ENCODE measurements at places on chromosomes 2 and 18.

GRCh38 chr18:76977684-76978232, 154.8 kb downstream of the MBP start:
- DNase-seq: no peak

DNA sequence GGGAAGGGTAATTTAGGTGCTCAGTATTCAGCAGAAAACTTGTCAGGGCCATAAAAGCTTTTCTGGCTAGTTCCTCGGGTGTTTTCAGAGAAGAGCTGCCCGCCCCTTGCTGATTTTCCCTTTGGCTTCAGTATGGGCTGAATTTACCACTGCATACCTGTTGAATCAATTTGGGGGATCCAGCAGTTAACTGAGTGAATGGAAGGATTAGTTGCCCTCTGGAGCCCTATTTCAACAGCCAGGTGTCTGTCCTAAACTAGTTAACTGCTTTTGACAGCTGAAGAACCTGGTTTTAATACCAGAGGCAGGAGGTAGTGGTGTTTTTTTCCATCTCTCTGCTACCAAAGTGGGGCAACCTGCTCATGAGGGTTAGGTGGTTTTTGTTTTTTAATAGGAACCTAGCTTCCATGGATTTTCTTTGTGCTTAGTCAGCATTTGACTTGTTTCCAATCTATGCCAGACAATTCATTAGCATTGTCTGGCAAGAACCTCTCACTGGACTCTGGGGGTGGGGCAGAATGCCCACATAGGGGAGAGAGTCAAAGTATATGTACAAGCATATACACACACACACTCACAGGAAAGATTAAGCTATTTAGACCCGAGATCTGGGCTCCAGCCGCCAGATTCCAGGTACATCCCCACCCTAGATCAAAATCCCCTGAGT, 166.5 kb upstream of the SIX3 start:
- no peak for DNase-seq

GRCh38 chr2:121228521-121228920, 56.5 kb downstream of the TFCP2L1 start:
- DNase-seq: no peak

GRCh38 chr18:59383851-59384250, 24.8 kb upstream of the LMAN1 start:
- no peak for DNase-seq

GRCh38 chr2:187655001-187655400, 100.8 kb upstream of the TFPI start:
- no peak for DNase-seq

- no peak for DNase-seq
These were observed 2.3 kb downstream of the PIKFYVE start for GRCh38 chr2:208268156-208268952.

- DNase-seq: peak; percentile 38
These were observed 37.5 kb downstream of the UXS1 start for GRCh38 chr2:106156305-106157296.

DNA sequence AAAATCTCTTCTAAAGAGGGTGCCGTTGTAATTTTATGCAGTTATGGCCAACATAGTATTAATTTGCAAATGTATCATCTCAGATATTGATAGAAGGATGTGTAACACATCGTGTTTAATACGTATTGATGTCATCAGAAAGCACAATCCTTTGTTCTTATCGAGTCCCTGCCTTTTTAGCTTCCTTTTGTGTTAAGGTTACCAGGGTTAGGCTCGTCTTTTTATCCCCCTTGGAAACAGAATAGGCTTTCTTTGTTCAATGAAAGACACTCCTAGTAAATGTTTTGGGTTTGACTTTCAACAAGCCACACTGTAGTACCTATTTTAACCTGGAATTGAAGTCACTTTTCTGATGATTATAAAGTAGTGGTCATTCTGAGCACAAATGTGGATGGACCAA, 136.2 kb downstream of the WDR7 start:
- DNase-seq: no peak

- DNase-seq: no peak
These were observed 237.9 kb downstream of the BABAM2 start for GRCh38 chr2:28128281-28128950.

DNA sequence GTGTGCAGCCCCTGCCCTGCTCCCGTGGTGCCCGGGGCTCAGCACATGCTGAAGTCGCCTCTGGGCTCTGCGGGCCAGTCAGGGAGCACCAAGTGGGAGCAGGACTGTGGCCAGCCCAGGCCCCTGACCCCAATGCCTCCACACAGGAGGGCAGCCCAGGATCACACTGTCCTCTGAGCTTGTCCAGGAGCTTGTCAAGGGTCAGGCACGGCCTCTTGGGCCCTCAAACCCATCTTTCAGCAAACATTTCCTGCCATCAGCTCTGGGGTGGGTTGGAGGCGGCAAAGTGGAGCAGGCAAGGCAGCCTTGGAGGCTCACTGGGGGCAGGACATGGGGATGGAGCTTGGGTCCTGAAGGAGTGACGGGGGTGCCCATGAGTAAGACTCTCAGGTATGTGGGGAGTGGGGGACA, 10.3 kb downstream of the SNED1 start:
- no peak for DNase-seq

DNA sequence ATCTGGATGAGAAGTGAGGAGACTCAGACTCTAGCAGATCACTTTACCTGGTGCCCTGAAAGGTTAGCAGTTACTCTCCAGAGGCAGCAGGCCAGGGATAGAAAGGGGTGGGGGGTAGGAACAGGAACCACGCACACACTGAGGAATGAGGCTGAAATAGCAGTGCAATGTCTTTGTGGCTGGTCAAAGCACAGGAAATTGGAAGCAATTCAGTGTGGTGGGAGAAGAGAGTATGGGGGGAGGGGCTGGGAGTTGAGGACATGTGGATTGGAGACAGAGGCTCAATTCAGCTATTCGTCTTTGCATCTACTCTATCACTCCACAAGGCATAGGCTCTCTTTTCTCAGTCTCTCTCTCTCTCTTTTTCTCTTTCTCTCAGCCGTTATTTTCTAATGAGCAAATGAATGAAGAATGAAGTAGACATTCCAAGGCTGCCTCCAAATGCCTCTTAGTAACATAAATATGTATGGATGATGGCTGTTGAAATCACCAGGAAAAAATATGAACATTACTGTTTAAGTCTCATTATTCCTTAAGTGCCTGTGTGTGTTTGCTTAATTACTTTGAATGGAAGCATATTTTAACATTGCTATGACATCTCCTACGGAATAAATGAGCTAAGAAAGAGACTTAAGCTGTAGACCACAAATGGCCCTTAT, 979.4 kb downstream of the TSN start:
- DNase-seq: no peak

DNA sequence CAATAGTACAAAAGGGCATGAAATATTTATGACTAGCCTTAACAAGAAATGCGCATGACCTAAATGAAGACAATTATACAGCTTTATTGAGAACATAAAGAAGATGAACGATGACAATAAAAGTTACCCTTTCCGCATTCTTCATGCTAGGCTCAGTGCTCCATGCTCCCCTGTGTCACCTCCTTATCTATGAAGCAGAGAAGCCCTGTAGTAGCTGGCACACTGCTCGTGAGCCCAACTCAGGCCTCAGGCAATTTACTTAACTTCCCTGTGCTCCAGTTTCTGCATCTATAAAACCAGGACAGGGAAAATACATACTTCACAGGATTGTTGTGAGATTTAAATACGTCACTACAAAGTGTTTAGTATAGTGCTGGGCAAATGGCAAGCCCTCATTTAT, 34.5 kb upstream of the NABP1 start:
- DNase-seq: no peak

DNA sequence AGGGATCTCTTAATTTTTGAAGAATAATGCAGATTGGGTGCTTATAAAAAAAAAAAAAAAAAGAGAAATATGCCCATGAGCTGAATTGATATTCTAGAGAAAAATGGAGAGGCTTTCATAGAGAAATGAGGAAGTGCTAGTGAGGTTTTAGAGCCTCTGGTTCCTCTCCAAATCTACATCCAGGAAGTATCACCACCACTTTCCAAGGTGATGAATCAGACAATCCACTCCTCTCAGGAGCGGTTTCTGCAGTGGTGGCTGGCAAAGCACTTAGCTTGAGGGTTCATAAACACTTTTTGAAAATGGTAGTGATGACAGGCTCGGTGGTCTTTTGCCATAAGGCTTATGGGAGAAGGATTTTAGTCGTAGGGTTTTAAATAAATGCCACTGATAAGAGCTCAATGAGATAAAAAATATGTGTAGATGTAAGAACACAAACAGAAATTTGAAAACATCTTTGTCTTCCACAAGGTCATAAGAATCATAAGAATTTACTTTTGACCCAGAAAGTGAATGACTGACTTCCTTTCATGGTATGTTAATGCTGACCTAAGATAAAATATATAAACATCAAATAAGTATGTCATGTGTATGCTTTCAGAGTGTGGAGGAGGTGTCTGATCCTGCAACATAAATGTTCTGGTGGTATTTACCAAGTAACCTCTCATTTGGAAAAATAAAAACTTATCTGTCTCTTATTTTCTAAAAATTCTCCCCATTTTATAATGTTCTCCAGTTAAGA, 42.1 kb upstream of the DSG1 start:
- no peak for DNase-seq

- DNase-seq: peak; percentile 91
These were observed 94.4 kb upstream of the ASAP2 start for GRCh38 chr2:9112079-9112721.

DNA sequence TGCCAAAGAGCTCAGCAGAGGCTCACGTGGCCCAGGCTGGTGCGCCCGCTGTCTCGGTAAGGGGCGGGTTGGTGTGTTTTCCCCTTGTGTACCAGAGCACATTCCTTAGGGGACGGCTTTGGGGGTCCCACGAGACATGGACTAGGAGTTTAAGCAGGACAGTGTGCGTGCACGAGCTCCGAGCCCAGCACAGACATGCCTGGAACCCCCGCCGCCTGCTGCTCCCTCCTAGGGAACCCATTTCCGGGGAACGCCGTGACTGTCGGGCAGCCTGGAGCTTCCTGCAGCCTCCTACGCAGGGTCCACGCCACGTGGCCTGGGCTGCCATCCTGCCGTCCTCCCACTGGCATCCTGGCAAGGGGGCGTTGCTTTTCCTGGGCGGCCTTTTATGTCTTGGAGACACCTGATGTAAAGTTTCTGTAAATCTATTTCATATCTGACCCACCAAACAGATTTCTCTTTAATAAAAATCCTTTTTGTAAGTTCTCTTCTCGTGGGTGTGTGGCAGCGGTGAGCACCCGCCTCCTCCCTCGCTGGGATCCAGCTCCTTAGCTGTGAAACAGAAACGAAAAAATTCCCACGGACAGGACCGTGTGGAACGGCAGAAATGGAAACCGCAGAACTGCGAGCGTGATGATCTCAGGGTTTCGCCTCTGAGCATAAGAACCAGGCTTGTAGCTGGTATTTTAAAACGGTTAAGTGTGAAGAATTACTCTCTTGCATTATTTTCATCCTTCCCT, 43.5 kb upstream of the KCNG2 start:
- DNase-seq: no peak

DNA sequence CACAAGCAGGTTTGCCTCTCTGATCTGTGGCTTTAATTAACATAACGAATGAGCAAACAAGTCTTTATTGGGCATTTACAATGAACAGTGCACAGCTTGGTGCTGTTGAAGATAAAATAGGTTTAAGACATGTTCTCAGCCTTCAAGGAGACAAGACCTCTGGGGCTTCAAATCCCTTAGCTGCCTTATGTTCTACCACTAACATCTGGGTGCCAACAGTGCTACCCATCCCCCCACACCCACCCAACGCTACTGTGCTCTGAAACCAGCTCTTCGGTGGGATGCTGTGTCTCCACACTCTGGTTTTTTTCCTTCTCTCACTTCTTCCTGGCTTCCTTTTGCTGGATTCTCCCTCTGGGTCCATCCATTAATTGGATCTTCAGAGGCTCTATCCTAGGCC, 14.1 kb upstream of the B3GNT2 start:
- no peak for DNase-seq

GRCh38 chr2:38037757-38038621, 38.0 kb downstream of the CYP1B1 start:
- peak; percentile 28 for DNase-seq

GRCh38 chr18:76712511-76713140, 109.7 kb upstream of the ZNF236 start:
- DNase-seq: no peak

- DNase-seq: no peak
These were observed 1073.3 kb upstream of the ACVR2A start for GRCh38 chr2:146771531-146771930.

DNA sequence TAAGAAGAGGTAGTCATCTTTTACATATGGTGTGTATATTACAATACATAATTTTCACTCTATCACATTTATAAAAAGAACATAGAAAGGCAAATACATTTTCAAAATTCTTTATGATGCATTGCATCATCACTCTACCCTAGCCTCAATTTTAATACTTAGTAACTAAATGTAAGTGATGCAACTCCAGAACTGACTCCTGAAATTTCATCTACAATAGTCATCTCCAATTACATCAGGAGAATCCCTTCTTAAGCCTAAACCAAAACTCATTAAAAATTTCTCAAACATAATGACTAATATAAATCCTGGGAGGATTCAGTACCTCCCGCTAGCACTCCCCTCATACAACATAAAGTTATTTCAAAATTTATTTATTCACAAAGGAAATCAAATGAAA, 15.9 kb downstream of the TMX3 start:
- peak; percentile 51 for DNase-seq

DNA sequence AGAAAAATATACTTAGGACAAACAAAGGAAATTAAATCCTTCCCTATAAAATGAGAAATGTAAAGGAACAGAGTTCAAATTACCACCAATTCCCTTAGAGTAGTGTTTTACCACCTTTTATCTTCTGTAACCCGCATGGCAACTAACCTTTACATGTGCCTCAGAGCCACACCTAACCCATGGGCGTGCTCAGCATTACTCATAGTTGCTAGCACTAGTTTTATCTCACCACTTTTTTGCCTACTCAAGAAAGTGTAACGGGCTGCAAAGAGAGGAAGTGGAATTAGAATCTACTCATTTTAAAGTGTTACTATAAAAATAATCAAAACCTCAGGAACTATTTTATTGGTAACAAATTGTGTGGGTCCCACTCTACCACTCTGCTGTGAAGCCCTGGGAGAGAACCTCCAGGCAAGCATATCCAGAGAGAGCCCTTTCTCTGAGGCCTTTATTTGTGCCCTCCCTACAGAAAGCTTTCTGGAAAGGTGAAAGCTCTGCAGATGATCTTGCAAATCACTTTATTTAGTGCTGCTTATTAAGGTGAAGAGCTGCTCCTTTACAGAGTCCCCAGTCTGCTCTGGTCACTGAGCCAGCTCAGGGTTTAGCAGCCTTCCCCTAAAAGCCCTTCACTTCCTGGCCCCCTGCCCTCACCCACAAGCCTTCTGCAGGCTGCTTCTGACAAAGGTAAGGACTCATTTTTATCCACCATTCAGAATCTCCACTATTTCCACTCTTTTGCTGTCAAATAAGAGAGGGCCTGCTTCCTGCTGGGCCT, 98.8 kb downstream of the TRABD2A start:
- DNase-seq: peak; percentile 32

- no peak for DNase-seq
These were observed 202.5 kb upstream of the RBMS1 start for GRCh38 chr2:160696087-160696452.

DNA sequence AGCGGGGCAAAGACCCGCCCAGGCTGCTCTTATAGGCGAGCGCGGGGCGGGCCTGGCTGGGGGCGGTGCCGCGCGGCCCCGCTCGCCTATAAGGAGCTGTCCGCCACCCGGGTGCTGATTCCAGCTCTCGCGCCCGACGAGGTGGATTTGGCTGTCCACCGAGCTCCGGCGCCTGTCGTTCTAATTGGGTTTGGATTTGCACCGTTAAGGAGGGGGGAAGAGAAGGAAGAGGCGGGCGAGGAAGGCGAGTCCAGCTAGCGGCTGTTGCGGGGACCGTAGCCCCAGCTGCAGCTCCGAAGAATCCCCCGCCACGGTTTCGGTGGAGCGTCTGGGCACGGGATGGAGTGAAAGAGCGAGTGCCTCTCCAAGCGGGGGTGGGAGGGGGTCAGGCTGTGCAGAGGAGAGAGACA, at the start of gene CNTNAP5:
TSS of gene CNTNAP5 (plus strand) at position 117 of the 410 bp plus-strand sequence. CDS start 364 bp downstream, outside the sequence.
- no peak for DNase-seq

All from foreskin fibroblast (primary cell).